ENCODE measurements at places on chromosomes 5 and 9.

DNA sequence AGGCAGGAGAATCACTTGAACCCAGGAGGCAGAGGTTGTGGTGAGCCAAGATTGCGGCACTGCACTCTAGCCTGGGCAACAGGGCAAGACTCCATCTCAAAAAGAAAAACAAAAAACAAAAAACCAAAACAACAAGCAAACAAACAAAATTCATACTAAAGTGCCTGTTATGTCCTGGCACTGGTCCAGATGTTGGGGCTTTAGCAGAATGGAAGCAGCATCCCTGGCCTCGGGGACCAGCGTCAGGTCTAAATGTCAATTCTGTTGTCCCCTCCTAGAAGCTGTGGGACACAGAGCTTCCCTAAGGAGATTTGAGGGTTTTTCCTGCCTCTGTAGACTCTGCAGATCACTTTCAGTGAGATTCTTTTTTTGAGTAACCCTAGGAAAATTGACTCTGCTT, 26.2 kb downstream of the PPARGC1B start:
- no peak for DNase-seq

DNA sequence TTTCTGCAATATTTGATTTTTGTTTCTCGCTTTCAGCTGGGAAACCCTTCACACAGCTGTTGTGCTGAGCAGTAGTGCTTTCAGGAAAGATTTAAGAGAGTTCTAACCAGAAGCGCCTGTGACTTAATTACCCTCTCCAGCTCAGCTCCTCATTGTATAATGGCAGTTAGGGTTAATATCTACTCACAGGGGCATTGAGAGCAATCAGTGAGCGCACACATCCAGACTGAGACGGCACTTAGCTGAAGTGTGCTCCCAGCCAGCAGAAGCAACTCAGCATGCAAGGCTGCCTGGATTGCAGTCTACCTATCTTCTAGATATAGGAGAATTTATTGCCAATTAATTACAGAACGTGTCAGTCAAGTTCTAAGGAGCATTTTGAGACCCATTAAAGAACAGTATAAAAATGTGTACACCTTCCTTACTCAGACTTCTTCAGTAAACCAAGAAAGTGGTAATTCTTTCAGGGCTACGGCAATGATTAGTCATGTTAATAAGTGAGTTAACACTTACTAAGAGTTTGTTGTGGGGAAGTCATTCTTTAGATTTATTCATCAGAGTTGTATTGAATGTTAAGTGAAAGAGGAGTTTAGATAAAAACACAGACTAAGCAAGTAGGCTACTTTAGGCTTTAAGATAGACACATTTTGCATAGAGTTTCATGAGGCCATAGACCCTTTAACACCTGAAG, 111.7 kb upstream of the PCAT7 start:
- peak; percentile 79 for DNase-seq

DNA sequence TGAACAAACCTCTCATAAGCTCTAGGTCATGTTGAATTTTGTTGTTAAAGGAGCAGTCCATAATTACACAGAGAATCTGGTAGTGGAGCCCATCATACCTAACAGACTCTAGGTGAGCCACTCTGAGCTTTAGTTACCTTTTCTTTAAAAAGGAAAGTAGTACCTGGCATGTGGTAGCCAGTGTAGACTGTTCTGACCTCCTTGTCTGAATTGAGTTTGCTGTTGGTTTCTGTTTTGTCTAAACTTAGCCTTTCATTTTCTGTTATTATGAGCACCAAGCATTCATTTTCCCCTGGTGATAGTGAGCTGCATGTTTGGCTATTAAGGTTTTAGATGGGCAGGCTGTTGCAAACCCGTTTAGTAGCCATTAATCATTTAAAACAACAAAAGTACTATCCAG, 112.2 kb downstream of the MAST4 start:
- no peak for DNase-seq

DNA sequence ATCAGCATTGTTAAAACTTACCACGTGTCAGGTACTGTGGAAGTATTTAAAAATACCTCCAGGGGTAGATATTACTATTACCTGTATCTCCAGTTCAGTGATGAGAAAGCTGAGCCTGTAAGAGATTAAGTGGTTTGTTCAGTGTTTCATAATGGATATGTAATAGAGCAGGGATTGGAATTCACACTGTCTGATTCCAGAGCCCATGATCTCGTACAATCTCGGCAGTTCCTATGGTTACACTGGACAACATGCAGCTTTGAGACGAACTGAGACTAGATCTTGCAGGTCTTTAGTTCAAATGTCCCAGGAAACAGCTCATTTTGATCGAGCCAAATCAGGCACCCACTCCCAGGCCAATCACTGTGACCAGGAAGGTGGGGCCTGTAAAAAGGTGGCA, 8.8 kb upstream of the RASGRF2 start:
- DNase-seq, result no peak

- no peak for DNase-seq
Observed at GRCh38 chr9:122219856-122220672, 8.7 kb downstream of the LHX6 start.

Data from NCI-H1105 treated with DMSO at 0.1 percent for 48 hours (cell line).